ENCODE measurements at places on chromosomes 12 and 14. TPM values are rescaled to one million over a fixed set of nuclear protein-coding genes. Genes with fewer than 3 reads are reported as not detected.

DNA sequence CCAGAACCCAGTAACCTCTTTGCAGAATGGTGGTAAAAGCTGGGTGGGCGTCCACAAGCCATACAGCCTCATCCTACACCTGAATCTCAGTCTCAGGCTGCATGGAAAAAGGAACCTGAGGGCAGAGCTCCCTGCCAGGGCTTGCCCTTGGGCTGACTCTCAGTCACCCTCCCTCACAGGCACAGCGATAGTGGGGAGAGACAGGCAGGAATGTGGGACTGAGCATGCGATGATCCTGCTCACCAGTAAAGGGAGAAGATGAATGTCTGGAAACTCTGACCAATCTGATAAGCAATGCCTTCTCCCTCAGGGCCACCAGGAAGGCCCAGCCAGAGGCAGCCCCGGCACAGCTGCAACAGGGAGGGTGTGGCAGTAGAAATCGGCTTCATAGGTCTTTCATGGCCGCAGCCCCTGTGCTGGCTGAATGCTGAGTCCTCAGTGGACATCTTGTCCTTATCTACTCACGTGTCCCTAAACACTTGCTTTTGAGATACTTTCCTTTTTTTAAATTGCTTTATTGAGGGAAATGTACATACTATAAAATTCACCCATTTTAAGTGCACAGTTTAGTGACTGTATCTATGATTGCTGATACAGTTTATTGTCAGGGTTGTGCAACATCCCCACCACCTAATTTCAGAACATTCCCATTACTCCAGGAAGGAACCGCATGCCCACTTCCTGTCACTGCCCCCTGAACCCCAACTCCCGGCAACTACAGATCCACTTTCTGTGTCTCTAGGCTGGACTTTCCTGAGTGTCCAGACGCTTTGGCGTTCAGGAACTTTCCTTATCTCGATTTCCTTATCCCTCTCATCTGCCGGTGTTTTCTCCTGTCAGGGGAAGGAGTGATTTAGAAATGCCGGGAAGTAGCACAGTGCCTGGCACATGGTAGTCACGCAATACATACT, 258.1 kb downstream of the PCNX1 start:
- no peak for DNase-seq

DNA sequence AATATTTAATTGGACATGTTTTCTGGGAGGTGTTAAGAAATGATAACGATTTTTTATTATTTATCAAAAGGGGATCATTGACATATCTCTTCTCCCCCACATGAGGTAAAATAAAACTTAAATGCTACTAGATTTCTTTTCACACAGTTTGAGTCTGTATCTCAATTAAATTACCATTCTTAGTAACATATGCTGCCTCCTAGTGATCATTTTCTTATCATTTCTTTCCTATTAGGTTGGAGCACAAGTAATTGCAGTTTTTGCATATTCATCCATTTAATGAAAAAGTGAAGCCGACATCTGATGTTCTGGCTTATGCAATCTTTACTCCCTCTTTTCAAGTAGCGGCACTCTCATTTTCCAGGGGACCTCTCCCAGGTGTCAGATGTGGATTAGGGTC, 24.9 kb downstream of the PUS7L start:
- DNase-seq, result no peak

DNA sequence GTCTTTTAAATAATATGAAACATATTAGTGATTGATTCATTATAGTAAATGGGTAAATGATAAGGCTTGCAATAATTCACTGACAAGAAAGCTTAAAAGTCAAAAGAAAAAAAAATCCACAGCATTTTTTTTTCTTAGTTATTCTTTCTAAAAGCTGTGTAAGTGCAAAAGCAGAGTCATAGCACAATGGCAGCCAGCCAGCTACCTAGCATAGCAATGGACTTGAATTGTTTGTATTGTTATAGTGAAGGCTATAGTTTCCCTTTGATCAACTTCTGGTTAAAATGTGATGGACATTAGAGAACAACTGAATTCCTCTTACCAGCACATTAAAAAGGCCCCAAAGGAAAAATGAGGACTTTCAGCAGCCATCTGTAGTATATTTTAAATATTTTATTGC, 232.1 kb downstream of the NAV3 start:
- DNase-seq, result no peak

- DNase-seq, result no peak
These were observed 388.9 kb downstream of the SOX5 start for GRCh38 chr12:23560611-23561010.

- no peak for DNase-seq
These were observed 1.6 kb downstream of the OR10AD1 start for GRCh38 chr12:48201516-48201915.

GRCh38 chr12:79016181-79016580, 151.6 kb downstream of the SYT1 start:
- DNase-seq, result no peak

The CNTN1 gene
- total RNA-seq, result 1.5 TPM

Data from mesenteric fat pad (tissue), 1 donor.